ELF-1 (cell line): ENCODE measurements at places on chromosomes 4 and X.

GRCh38 chr4:184267673-184268583 is 50.3 kb upstream of the ENPP6 start:
- DNase-seq, result no peak

GRCh38 chr4:111873801-111874200 is 271.5 kb upstream of the FAM241A start:
- no peak for DNase-seq

GRCh38 chrX:12894074-12895030 is 12.1 kb upstream of the TLR8 start:
- peak; percentile 45 for DNase-seq

DNA sequence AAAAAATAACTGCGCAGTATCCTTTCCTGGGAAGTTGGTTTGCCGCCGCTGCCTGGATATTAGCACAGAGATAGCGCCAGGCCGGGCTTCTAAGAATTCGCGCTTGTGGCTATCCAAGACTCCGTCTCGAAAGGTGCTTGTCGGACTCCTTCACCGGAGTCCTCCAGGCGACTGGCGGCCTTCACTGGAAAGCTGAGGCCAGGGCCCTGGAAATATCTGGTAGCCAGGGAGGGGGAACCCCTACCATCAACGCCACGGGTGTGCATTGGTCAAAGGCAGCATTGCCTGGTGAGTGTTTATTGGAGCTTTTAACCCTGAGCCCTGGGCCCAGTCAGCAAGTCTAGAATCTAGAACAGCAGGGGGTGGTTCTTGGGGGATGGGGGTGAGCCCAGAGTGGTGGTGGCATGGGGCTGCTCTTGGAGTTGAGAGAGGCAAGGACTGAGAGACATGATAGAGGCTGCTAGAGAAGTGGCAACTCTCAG is 577 bp upstream of the PIM2 start:
- no peak for DNase-seq

DNA sequence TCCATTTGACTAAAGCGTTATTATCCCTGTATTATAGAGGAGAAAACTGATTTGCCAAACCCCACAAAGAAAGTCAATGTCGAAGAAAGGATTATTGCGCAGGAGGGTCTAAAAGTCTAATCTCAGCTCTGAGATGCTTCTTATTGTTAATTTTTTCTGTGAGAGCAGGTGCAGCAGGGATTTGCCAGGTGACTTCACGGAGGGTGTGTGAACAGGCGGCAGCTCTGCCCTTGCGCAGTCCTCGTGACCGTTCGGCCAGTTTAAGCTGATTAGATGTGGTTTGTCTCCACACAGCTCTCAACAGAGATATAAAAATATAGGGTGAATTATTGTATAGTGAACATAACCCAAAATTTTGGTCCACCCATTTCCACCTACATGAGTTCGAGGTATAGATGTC is 28.5 kb downstream of the TENM3 start:
- DNase-seq, result no peak

DNA sequence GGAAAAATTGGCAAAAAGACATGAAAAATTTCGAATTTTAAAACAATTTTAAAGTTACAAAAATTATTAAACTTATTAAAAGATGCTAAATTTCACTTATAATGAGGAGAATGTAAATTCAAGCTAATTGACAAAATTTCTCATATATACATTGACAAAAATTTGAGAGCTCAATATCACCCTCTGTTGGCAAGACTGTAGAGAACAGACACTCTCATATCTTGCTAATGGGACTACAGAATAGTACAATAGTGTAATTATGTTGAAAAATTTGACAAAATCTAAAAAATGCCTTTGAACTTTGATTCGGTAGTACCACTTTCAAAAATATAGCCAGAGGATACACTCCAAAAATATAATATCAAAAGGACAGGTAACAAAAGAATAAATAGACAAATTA is 29.8 kb downstream of the DCAF8L2 start:
- DNase-seq, result no peak

GRCh38 chrX:146907391-146908240 is 93.1 kb upstream of the CXorf51A start:
- no peak for DNase-seq

GRCh38 chr4:168923526-168924194 is 86.4 kb downstream of the CBR4 start:
- DNase-seq, result peak; percentile 44

- DNase-seq, result no peak
Measured at GRCh38 chr4:18389115-18389514, 367.6 kb upstream of the LCORL start.

DNA sequence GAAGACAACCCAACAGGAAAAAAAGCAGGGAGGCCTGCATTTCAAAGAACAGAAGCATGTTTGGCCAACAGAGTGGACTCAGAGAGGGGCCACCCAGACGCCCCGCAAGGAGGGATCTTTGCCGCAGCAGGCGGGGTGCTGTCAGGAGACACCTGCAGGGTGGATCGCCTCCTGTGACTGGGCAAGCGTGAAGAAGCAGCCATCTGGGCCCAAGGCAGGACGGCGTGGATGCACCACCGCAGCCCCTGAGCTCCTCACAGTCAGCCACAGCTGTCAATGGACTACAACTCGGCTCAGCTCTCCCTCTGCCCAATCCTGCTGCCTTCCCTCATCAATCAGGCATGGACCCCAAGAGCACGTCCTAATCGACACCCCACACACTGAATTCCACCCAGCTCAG is 32.0 kb upstream of the MAN2B2 start:
- no peak for DNase-seq

DNA sequence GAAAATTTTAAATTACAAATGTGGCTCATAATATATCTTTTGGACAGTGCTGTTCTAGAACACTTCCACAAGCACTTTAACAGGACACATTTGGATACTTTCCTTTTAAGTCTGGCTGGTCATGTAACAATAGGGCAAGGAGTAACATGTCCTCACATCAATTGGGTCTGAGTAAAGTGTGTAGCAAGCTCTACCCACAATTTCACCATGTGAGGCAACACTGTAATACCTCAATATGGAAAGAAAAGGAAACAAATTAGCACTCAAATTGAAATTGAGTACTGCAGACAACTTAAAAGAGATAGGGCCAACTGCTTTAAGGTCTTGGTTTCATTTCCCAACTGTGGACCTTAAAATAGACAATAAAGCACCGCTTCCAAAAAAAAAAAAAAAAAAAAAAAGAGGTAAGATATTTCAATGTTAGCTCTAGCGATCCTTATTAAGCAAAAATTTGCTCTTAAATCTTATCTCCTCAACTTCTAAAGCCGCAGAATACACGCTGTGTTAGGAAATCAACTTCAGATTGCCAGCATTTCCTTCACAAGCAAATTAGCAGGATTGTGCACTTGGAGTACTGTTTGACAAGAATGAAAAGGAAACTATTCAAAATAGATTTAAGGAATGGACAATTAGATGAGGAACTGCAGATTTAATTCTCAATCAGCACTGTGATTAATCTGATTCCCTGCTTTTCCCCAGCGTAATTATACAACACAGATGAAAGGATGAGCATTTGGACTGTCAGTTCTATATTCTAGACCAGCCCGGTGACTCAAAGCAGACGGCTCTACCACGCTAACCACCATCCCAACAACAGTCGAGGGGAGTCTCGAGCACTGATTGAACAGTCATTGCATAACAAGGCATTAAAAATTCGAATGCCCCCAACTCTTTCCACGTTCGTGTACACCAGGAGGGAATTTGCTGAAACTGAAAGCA is 1.6 kb downstream of the CASK start:
- DNase-seq, result no peak

DNA sequence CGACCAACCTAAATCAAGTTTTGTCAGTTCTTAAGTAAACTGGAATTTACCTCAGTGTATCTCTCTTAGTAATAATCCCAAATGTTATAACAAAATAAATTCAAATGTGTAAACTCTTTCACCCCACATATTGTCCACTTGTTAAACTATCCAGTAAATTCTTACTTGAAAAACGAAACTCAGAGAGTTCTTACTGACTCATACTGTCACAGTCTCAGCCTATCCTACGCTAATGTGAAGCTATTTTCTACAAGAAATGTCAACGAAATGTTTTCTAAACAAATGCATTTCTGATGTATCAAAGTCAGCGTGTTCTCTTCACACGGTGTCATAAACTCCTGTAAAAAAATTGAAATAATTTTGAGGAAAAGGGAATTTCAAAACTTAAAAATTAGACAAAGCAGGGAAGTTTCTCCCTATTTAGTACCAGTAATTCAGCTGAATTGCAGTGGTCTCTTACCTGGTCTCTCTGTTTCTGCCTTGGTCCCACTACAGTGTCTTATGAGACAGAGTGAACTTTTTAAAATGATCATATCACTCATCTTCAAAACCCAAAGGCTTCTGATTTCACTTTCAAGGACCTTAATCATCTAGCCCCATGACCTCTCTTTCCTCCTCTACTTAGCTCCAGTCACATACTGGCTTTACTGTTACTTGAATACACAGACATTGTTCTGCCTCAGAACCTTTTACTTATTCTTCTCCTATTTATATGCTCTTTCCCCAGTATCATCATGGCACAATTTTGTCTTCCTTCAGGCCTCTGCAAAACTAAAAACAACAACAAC is 63.3 kb downstream of the DCAF8L1 start:
- no peak for DNase-seq
